ENCODE measurements at places on chromosomes 2 and 18. TPM values are rescaled to one million over a fixed set of nuclear protein-coding genes. Genes with fewer than 3 reads are reported as not detected.

Gene ALPG
- 1.4 TPM for total RNA-seq

Gene HTR2B
- total RNA-seq, result not detected

DNA sequence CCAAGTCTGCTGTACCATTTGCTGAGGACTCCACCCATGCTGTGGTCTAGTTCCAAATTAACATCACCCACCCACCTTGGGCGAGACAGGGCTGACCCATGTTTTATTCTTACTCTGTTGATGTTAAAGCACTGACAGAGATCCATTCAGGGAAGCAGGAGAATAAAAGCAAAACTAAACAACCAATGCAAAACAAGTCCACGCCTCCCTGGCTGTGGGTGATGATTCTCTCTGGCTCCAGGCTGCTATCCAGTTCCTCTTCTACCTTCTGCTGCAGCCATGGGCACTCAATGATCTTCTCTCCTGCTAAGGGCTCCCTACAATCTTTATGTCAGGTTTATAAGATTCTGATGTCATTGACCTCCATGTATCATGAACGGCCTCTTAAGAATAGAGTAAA is 786.6 kb upstream of the ID2 start:
- DNase-seq, result no peak

Gene ADAM23
- 24.2 TPM for total RNA-seq

DNA sequence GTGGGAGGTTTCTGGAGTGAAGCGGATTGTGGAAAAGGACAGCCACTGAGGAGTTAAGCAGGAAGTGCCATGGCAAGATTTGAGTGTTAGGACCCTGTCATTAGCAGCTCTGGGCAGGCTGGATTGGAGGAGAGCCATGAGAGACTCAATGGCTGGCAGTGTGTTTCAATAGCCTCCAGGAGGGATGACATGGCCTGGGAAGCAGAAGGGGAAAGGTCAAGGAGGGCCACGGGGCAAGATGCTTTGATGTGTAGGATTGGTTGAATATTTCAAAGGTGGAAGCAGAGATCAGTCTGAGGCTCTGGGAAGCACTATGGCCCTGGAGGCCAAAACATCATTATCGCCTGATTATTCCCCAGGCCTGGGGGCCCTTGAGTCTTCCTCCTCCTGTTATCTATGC is 229.0 kb upstream of the HS6ST1 start:
- DNase-seq, result no peak

Gene ASB18
- total RNA-seq, result not detected

Gene PARD6G
- total RNA-seq, result 12.0 TPM

Measured in H9 (cell line).